ENCODE measurements at places on chromosomes 7 and 10. TPM values are rescaled to one million over a fixed set of nuclear protein-coding genes. Genes with fewer than 3 reads are reported as not detected.

The ACTR3C gene
- 123 TPM for total RNA-seq

The ECHDC3 gene
- 76.5 TPM for total RNA-seq

The WBP1L gene
- total RNA-seq, result 50.5 TPM

The SPDYE8 gene
- not detected for total RNA-seq

The CTTNBP2 gene
- total RNA-seq, result 3.3 TPM

The PSAP gene
- total RNA-seq, result 2,056 TPM

The CALML3 gene
- not detected for total RNA-seq

The CYP3A4 gene
- total RNA-seq, result not detected

Measured in upper lobe of left lung (tissue), 6 donors.